ENCODE measurements at places on chromosomes 16 and 17.

DNA sequence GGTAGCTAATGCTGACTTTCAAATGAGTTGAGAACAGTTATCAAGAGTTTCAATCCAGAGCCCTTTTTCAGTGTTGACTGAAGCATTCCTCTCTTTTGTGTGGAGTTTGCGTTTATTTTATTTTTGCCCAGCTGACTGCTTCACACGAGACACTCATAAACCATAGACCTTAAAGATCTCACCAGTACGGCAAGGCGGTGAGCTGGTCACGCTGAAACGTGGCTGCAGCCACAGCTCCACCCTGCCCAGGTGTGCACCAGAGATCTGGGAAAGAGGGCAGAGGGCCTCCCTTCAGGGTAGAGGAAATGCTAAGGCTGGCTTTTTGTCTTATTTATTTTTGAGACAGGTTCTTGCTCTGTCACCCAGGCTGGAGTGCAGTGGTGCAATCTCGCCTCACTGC is 112.2 kb downstream of the AATF start:
- DNase-seq = no peak

GRCh38 chr16:5073279-5073629 is 1.6 kb downstream of the ALG1 start:
- no peak for DNase-seq

DNA sequence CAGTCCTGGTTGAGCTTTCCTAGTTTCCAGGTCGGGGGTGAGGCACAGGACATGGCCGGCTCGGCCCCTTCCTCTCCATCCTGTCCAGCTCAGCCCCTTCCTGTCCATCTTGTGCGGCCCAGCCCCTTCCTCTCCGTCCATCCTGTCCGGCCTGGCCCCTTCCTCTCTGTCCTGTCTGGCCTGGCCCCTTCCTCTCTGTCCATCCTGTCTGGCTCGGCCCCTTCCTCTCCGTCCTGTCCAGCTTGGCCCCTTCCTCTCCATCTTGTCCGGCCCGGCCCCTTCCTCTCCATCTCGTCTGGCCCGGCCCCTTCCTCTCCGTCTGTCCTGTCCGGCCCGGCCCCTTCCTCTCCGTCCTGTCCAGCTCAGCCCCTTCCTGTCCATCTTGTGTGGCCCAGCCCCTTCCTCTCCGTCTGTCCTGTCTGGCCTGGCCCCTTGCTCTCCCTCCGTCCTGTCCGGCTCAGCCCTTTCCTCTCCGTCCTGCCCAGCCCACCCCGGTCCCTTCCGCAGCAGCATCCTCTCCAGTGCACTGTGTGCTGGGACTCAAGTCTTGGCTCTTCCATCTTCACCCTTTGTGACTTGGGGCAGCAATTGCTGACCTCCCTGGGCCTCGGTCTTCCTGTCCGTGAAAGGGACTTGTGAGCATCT is 5.5 kb upstream of the ZNF750 start:
- DNase-seq = peak; percentile 90

- DNase-seq = no peak
These were observed at the start of gene PRSS8 for GRCh38 chr16:31135535-31136286. PRSS8 (minus strand) TSS chr16:31135727; CDS start chr16:31135498, 229 bp downstream.

- DNase-seq = no peak
These were observed 24.8 kb upstream of the RCVRN start for GRCh38 chr17:9929871-9930270.

GRCh38 chr16:7581175-7581574 is 248.5 kb downstream of the RBFOX1 start:
- DNase-seq = no peak

Data from muscle of back (tissue), 13 donors.